CD4-positive, alpha-beta T cell treated with Interferon gamma for 1 hour (primary cell): ENCODE measurements at places on chromosomes 7 and 10.
A peak's percentile ranks its signal among the peaks of the same experiment; 100 is the strongest.

DNA sequence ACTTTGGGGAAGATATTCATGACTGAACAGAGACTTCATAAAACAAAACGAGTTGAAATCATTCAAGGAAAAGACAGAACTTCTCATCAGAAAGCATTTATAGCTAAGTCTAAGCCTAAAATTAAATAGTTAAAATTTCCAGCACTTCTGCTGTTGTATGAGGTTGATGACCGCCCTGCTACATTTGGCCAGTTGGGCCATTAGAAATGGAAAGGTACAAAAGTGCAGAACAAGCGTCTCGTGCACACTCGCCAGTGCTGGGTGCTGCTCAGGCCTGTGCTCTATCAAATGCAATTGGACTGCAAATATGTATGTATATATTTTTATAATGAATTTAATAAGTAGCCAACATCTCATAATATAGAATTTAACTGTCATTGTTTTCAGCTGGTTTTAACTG, 34.4 kb upstream of the RNF32 start:
- DNase-seq = no peak

DNA sequence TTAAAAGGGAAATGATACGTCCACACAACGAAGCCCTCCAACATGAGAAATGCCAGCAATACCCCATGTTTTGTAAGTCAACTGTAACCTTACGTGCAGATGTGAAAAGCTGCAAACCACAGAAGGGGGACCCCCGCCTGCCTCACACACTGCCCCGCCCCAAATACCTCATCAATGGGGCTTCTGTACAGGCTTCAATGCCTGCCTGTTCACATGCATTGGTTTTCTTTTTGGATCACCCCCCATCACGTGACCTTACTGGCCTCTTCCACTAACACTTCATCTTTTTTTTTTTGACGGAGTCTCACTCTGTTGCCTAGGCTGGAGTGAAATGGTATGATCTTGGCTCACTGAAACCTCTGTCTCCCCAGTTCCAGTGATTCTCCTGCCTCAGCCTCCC, 224.0 kb downstream of the TNS3 start:
- DNase-seq = no peak

- no peak for DNase-seq
These were observed 86.5 kb downstream of the OTUD1 start for GRCh38 chr10:23525406-23525805.

DNA sequence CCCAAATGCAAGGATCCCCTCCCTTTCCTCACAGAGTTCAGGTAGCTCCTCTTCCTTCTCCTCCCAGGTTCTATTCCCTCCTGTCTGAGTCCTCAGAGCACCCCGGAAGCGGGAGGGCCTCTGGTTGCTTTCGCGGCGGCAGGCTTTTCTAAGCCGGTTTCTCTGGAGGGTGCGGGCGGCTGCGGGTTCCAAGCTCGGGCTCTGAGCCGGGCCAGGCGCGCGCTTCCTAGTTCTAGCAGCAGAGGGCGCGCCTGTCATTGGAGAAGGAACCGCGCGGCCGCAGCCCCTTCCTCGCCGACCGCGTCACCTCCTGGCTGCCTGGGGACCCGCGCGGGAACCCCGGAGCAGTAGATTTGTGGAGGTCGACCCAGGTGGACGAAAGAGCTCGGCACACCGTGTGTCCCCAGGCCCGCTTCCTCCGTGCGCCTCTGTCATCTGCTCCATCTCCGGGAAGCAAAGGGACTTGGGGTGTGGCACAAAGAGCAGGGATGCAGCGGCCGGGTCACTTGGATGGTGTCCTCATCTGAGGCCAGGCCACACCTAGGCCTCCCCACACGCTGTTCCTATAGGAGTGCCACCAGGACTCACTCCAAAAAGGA, 389.0 kb upstream of the PODXL start:
- no peak for DNase-seq

GRCh38 chr10:71952745-71953144, 11.4 kb upstream of the CHST3 start:
- no peak for DNase-seq

- no peak for DNase-seq
These were observed 1104.2 kb downstream of the GATA3 start for GRCh38 chr10:9158675-9159074.

GRCh38 chr10:22268503-22268902, 47.7 kb upstream of the COMMD3 start:
- no peak for DNase-seq

- DNase-seq = no peak
These were observed 43.7 kb downstream of the CPXM2 start for GRCh38 chr10:123847686-123848432.

DNA sequence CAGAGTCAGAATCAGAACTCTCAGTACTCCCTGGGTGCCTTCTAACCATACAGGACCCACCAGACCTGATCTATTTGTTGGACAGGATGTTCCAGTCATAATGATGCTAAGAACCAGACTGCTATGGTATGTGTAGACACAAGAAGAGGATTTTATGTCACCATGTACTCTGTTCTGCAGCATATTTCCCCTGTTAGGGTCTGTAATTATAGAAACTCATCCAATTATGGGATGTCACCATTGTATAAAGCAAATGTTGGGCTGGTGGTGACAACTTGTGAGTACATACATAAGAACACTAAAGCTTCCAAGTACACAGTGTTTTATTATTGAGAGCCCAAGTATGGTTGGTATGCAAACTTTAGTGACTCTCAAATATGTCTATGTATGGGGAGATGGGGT, 67.1 kb upstream of the AGBL3 start:
- no peak for DNase-seq

GRCh38 chr7:69429911-69430383, 168.3 kb upstream of the AUTS2 start:
- DNase-seq = no peak

- no peak for DNase-seq
These were observed 512.3 kb downstream of the INHBA start for GRCh38 chr7:41190581-41190980.

- no peak for DNase-seq
These were observed 17.0 kb downstream of the UPF2 start for GRCh38 chr10:12025591-12025990.

GRCh38 chr7:51316666-51317581, at the start of gene COBL:
Gene COBL, minus strand, starts transcription at chr7:51316809. Its CDS starts 176 bp downstream, at chr7:51316633.
- DNase-seq = no peak

DNA sequence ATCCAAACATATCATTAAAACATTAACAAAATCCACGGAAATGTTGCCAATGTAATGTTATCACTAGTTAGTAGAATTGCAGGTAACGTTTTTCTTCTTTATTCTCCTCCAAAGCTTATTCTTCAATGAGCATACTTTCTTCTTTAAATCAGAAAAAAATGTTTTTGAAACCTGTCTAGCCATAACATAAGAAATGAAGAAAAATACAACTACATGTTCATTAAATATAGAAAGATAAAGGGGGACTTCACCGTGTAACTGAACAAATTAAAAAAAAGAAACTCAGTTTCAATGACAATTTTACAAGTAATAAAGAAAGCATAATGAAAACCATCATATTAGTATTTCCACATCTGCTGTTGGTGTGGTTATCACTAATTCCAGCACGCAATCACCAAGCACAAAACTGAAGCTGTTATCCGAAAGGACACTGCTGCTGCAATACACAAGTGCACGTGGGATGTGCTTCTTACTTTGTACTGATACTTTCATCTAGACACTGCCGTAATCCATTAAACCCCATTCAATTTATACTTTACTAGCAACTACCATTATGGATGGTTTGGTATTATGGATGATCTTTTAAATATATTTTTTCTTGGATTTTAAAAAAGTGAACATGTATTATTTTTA, 9.6 kb downstream of the ESYT2 start:
- DNase-seq = no peak

- DNase-seq = peak; percentile 52
These were observed 52.8 kb downstream of the HHEX start for GRCh38 chr10:92742331-92743228.

DNA sequence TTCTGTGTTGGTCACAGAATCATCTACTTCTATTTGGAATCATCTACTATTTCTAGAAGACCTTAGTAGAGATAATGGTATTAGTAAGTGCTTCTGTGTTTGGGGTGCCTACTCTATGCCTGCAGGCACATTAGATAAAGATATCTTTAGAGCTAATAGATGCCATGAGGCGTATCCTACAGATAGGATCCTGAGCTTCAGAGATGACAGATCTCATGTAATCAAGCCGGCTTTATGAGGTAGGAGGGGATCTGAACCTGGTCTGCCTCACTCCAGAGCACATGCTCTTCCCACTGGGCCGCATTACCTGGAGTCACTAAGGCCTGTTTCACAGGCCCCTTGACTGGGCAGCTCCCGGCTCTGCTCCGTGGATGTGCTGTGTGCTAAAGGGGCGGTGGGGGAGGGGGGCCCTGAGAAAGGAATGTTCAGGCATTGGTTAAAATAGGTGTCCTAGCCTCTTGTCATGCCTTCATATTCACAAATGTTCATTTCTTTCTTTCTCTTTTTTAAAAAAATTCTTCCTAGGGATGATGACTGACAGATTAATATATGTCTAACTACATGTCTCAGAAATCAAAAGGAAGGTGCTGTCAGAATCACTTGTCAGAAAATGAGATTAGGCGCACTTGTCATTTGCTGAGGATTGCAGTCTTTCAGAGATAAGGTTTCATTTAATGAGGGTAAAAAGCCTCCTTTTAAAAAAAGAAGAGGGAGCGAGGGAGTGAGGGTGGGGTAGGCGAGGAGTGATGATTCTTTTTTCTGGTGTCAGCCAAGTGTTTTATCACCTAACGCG, 458.0 kb upstream of the GALNT17 start:
- DNase-seq = no peak

GRCh38 chr10:78794736-78795455, 273.9 kb upstream of the ZMIZ1 start:
- no peak for DNase-seq

GRCh38 chr10:1545524-1545923, 191.8 kb downstream of the ADARB2 start:
- DNase-seq = no peak

- no peak for DNase-seq
These were observed 5.8 kb downstream of the EVX1 start for GRCh38 chr7:27248427-27248806.

- no peak for DNase-seq
These were observed 7.6 kb downstream of the FOXK1 start for GRCh38 chr7:4689668-4690067.

GRCh38 chr7:55546814-55547213, 25.5 kb downstream of the VOPP1 start:
- no peak for DNase-seq

GRCh38 chr10:71685554-71686232, 33.9 kb downstream of the C10orf105 start:
- DNase-seq = no peak

- DNase-seq = no peak
These were observed 5.1 kb downstream of the VENTX start for GRCh38 chr10:133242611-133243356.

- no peak for DNase-seq
These were observed 27.5 kb downstream of the SH2B2 start for GRCh38 chr7:102313997-102314780.

DNA sequence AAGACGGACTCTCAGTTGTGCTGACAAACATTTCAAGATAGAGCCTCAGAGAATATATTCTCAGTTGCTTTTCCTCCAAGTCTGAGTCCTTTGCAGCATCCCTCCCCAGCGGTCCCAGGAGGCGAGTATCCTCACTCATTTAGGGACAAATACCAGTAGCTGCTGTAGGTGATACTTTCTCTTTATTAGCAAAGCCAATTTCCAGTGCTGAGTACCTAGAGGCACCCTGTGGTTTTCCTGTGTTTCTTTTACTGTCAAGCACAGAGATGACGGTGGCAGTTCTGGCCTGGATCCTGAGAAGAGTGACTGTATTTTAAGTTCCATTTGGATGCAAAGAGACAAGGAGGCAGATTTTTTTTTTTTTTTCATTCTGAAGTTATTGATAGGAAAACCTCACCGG, 1058.4 kb downstream of the SORCS3 start:
- no peak for DNase-seq

DNA sequence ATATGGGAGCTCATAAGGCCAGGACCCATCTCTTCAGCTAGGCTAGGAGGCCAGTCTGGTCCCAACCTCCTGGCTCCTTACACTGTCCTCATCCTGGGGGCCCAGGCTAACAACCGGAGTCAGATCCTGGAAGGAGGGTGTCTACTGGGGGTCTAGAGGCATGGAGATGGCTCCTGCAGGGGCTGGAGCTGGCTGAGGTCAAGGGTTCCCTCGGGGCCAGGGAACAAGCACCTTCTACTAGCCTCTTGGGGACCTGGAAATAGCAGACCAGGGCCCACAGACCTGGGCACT, 37.2 kb downstream of the CLRN3 start:
- DNase-seq = no peak

- no peak for DNase-seq
These were observed 4.1 kb upstream of the SFR1 start for GRCh38 chr10:104117839-104118323.

DNA sequence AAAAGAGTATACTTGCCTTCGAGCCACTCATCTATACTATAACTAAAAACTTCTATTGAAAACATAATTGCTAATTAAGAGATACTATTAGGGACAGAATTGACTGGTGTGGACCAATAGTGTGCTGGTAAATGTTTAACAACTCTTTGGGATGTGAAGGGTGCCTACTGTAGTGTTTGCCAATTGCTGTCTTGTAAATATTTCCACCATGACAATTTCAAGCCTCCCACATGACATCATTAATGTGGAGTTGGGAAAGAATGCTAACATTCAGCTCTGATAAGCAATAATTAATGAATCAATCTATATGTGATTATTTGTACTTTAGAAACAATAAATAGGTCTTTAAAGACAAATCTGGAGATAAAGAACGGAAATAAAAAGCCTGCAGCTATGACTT, 136.8 kb downstream of the DGKB start:
- DNase-seq = no peak

DNA sequence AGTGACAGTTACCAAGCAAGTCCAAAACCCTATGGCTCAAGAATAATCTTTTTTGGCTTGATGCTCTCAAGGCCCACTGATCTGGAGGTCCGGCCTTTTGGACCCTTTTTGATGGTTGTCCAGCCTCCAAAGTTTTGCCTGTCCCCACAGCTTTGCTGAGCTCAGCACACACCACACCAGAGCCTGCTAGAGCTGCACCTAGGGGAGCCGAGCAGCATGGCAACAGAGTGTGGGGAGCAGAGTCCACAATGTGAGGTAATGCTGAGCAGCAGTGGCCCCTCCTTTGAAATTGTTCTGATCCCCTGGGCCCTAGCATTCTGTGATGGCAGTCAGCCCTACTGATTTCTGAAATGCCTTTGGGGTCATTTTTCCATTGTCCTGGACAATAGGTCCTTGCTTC, 9.3 kb downstream of the GIMAP7 start:
- no peak for DNase-seq

- DNase-seq = no peak
These were observed 17.5 kb upstream of the TECTB start for GRCh38 chr10:112265745-112266144.

DNA sequence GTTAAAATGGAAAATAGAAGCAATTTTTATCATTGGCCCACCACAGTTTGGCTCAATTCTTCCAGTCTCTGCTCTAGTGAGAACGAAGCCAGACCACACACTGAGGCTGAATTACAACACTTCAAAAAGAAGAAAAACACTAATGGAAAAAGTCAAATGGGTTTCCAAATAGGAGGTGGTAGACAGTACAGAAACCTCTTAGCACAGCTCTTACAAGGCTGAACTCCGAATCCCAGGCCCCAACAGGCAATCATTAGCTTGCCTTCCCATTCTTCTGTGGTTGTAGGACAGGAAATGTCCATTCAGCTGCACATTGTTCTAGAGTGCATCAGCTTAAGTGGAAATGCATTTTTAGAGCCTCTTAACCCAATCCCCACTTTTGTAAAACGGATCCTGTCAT, 115.1 kb upstream of the MEOX2 start:
- no peak for DNase-seq
